ENCODE measurements at places on chromosomes 2 and 18. TPM values are rescaled to one million over a fixed set of nuclear protein-coding genes. Genes with fewer than 3 reads are reported as not detected.
A peak's percentile ranks its signal among the peaks of the same experiment; 100 is the strongest.

Gene DSC3
- not detected for total RNA-seq

Gene FAM161A
- total RNA-seq: 5.3 TPM

Gene UGT1A8
- total RNA-seq: not detected

Gene PUS10
- 7.7 TPM for total RNA-seq

Gene QPCT
- not detected for total RNA-seq

Gene GCG
- not detected for total RNA-seq

Gene CFAP65
- not detected for total RNA-seq

Gene ALK
- total RNA-seq: not detected

Gene PARD3B
- total RNA-seq: 0.76 TPM

DNA sequence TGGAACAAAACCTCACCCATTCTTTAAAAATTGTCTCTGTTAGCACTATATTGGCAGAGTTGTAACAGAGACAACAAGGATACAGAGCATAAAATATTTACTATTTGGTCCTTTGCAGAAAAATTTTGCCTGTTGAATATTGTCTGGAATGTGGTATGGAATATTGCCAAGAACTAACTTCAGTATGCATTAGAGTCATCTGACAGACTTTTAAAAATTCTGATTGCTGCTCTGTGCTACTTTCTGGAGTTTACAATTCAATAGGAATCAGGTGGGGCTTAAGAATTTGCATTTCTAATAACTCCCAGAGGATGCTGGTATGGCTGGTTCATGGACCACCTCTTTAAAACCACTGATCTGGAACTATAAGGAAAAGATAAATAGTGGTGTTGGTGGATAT lies 32.8 kb upstream of the NYAP2 start:
- DNase-seq: no peak

DNA sequence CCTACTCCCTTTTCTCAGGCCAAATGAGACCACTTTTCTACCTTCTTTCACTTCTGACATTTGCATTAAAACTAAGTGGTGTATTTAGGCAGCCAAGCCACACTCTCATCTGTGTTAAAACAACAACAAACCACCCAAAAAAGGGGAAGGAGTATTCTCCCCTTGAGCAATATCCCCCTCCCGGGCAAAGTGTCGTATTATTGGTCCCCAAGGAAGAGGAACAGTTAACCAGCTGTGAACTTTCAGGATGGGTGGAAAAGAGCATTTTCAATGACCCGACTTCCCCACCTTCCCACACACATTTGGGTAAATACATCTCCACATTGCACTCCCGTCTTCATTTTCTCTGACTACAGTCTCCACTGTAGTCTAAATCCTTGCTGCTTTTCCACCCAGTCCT lies 44.3 kb downstream of the FEZ2 start:
- no peak for DNase-seq

DNA sequence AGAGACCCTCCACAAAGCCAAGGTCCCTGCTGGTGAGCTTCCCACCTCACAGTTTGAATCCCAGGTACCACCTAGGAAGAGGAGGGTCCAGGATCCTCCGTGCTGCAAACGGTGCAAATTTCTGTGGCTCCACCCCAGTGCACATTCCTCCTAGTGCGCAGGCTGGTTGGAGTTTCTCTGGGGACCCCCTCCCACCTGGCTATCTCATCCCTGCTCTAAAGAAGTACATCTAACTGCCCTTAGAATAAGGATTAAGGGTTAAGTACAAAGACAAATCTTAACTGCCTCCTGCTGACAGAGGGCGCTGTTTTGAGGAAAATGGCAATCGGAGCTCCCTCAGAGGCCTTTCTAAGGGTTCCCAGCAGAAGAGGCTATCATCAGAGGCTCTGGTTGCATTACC lies 109.6 kb upstream of the FSIP2 start:
- no peak for DNase-seq

GRCh38 chr2:174682578-174683391 lies 81.5 kb downstream of the CHRNA1 start:
- peak; percentile 70 for DNase-seq

DNA sequence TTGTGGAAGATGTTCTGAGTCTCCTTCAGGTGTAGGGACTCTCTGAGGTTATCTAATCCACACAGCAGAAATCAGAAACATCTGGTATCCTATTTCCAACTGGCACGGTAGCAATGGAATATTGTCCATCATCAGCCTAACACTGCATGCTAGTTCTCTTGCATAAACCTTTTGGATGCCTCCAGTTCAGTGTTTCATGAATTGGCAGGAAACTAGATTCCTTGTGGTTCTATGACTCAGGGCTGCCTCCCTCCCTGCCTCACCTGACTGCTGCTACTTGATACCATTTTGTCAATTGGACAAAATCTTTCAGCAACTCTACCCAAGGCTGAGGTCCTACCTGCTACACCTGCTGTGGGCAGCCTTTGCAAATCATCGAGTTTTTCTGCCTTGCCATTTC lies 130.9 kb downstream of the TPGS2 start:
- DNase-seq: no peak

DNA sequence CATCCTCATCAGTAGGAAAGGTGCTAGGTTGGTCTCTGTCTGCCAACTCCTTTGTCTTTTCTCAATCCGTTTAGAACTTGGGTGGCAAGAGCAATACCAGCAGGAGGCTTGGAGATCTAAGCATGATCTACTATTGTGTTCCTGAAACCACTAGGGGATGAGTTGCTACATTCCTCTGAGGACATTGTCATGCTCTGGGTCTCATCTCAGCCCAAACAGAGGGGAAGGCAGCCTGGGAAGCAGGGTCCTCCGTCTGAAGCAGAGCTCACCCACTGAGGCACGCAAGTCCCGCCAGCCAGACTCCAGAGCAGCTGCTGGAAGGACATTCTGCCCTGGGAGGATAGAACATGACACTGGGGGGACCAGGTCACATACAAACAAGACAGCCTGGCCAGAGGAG lies 162.9 kb downstream of the MTCL1 start:
- no peak for DNase-seq

DNA sequence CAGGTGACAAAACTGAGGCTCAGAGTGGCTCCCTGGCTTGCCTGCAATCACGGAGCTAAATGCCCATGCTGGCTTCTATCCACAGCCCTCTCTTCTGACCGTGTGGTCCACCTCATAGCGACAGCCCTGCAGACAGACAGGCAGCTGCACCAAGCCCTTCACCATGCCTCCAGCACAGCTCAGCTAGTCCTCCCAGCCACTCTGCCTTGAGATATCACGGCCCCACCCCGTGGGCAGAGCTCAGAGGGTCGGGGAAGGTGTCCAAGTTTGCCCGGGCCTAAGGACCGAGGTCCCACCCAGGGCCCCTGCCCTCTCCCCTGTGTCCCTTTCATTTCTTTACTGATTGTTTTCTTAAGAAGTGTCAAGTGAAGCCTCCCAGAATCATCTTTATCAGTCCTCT lies 128.2 kb upstream of the GLI2 start:
- no peak for DNase-seq

GRCh38 chr2:231554327-231554726 lies 24.1 kb upstream of the NMUR1 start:
- no peak for DNase-seq

GRCh38 chr18:44458777-44459176 lies 221.9 kb upstream of the SETBP1 start:
- no peak for DNase-seq

GRCh38 chr18:26634631-26635030 lies 86.3 kb upstream of the KCTD1 start:
- DNase-seq: no peak

DNA sequence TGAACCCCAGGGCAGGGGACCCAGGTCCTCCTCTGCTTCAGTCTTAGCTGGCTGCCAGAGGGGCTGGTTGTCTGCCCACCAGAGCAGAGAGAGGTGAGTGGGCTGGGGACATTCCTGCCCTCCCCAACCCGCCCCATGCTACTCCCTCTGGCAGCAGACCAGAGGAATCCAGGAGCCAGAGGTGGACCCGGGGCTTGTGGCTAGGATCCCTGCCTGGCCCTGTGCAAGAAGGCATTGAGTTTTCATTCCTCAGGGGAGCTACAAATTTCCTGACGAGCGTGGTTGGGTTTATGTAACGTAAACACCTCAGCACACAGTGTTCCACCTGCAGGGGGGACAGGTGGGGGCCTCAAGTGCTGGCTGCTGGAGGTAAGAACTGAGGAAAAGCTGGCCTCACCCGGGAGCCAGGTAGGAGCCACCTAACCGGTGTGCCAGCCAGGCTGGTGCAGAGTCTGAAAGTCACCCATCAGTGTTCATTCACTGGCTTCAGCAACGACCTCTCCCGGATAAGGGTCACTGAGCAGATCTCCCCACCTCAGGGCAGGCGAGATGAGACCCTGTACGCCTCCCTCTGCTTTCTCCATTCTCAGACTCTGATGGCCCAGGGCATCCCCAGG lies 246.8 kb downstream of the DYSF start:
- no peak for DNase-seq

- no peak for DNase-seq
Observed at GRCh38 chr2:223856584-223856983, 19.2 kb upstream of the AP1S3 start.

- no peak for DNase-seq
Observed at GRCh38 chr2:50987616-50988313, 44.2 kb downstream of the NRXN1 start.

GRCh38 chr2:8575834-8576423 lies 105.9 kb upstream of the ID2 start:
- DNase-seq: no peak

GRCh38 chr18:48896326-48896874 lies 54.4 kb downstream of the SMAD7 start:
- no peak for DNase-seq

- DNase-seq: no peak
Observed at GRCh38 chr2:106584304-106584954, 97.3 kb downstream of the CD8B2 start.

- DNase-seq: no peak
Observed at GRCh38 chr2:176804392-176804791, 408.2 kb upstream of the HNRNPA3 start.

GRCh38 chr2:28054916-28055315 lies 164.4 kb downstream of the BABAM2 start:
- no peak for DNase-seq

DNA sequence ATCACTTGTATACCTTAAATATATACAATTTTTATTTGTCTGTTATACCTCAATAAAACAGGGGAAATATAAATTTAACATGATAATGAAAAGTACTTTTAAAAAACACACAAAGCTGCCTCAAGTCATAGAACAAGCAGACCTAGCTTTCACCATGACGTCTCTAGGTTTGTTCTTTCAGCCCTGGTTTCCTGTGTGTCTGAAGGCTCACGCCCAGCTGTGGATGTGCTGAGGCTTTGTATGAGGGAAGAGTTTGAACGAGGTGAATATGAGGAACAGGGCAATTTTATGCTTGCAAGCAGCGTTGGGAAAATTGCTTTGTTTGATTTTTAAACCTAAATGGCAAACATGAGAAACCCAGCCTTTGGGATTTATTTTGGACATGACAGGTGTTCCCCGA lies 15.3 kb downstream of the SH3RF3 start:
- peak; percentile 45 for DNase-seq

GRCh38 chr2:46923041-46923528 lies 7.5 kb upstream of the MCFD2 start:
- no peak for DNase-seq

DNA sequence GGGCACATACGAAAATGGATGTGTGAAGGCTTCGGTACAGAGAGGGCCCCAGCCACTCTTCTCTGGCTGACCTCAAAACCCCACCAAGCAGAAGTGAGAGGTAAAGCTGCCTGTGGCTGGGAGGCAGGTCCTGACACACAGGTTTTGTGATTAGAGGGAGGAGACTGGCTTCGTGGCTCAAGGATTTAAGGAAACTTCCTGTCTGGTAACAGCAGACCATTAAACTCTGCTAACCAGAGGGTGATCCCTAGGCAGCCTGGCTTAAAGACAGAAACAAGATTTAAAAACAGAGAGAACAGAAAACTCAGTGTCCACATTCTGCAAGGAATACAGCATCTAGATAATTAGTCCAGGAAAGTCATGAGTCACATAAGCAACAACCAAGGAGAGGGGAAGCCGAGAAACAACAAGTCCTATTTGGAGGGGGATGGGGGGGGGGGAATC lies 101.9 kb downstream of the NFATC1 start:
- DNase-seq: no peak

- DNase-seq: no peak
Observed at GRCh38 chr2:204775766-204776165, 230.5 kb downstream of the PARD3B start.

GRCh38 chr2:100909534-100910081 lies 89.7 kb downstream of the NPAS2 start:
- DNase-seq: no peak

- DNase-seq: no peak
Observed at GRCh38 chr2:39443009-39443408, 5.9 kb upstream of the MAP4K3 start.

DNA sequence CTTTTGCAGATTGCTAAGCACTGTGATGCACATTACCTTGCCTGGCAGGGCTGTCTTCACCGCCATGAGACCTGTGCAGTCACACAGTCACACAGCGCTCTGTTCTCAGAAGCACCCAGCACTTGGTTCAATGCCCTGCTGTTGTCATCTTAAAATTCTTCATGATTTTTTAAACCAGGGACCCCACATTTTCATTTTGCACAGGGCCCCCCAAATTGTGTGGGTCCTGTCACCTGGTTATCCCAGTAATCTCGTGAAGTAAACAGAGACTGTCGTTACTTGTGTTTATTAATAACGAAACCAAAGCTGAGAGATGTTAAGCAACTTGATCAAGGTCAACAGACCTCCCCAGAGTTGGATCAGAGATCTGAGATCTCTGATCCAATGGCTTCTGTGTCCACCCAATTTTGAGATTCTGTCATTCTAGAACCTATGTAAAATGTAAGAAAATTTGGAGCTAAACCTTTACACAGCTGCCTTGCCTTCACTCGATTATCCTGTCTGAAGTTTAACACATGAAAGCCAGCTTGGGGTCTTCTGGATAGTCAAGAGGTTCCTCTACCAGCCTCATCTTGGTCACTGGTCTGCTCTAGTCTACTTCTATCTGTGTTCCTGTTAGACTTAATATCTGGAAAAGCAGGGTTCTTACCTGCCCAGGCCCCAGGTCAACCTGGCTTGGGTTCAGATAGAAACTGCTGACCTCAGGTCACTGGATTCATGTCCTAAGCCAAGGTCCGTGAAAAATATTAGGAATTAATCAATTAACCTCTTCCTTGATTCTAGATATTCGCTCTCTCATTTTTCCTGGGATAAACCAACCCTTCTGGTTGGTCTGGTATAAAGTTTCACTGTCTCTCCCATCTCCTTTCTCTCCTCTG lies 13.7 kb upstream of the TTC39C start:
- no peak for DNase-seq

DNA sequence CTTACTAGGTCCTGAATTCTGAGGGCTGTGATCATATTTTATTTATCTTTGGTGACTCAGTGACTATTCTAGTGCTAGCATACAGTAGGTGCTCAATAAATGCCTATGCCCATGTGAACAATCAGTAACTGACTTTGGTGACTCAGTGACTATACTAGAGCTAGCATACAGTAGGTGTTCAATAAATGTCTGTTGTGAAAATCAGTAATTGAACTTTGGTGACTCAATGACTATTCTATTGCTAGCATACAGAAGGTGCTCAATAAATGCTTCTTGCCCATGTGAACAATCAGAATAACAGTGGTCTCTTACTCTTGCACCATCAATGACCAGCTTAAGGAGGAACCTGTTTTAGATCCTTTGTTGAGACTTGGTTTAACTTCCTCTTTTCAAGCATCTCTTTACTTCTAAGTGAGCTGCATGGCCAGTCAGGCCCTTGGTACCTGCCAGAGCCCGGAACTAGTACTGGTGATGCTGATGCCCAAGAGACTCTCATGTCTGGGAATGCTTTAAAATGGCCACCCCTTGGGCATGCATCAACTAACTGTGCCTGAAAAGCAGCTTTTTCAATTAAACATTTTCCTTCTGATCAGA lies 214.9 kb upstream of the SPRED2 start:
- no peak for DNase-seq

GRCh38 chr2:236960531-236960930 lies 125.2 kb upstream of the COPS8 start:
- no peak for DNase-seq
